ENCODE measurements at places on chromosomes 5 and 9. TPM values are rescaled to one million over a fixed set of nuclear protein-coding genes. Genes with fewer than 3 reads are reported as not detected.
A peak's percentile ranks its signal among the peaks of the same experiment; 100 is the strongest.

Gene GMCL2
- not detected for total RNA-seq

Gene SPEF2
- 4.6 TPM for total RNA-seq

Gene IFNA1
- total RNA-seq = not detected

Gene IFNB1
- total RNA-seq = not detected

Gene FCN2
- not detected for total RNA-seq

Gene PCDHA12
- total RNA-seq = not detected

GRCh38 chr5:143699121-143699520 lies 112.8 kb upstream of the HMHB1 start:
- DNase-seq = no peak

GRCh38 chr5:153459051-153459743 lies 31.3 kb upstream of the GRIA1 start:
- DNase-seq = no peak

- DNase-seq = no peak
Observed at GRCh38 chr5:151141535-151141934, 16.0 kb downstream of the ANXA6 start.

DNA sequence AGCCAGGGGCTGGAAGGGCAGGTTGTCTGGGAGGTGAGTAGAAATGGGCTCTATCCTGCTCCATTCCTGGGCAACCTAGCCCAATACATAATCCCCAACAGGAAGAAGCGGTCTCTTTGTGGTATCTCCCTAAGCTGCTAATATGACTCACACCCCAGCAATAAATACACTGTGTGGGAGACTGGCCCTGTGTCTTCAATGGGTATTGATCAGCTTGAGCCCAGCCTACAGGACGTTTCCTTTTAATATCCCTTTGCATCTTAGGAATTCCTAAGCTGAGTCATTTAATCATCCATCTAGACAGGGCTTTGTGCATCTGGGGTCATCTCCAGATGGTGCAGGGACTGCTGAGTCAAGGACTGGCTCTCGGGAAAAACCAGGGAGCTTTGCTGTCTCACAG lies 207.0 kb upstream of the PANK3 start:
- peak; percentile 3 for DNase-seq

- DNase-seq = no peak
Observed at GRCh38 chr9:93681269-93682154, 105.1 kb downstream of the PHF2 start.

DNA sequence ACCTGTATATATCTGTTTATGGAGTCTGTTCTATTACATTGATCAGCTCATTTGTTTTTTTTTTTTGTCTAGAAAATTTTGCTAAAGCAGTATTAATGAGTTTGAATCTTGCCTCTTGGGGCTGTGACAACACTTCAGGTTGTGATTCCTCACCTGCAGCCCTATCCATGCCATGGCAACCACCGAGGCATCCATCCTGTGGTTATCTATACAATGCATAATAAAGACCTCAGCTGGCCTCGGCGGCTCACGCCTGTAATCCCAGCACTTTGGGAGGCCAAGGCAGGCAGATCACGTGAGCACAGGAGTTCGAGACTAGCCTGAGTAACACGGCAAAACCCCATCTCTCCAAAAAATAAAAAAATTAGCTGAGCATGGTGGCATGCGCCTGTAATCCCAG lies 28.1 kb upstream of the PDCD1LG2 start:
- no peak for DNase-seq

DNA sequence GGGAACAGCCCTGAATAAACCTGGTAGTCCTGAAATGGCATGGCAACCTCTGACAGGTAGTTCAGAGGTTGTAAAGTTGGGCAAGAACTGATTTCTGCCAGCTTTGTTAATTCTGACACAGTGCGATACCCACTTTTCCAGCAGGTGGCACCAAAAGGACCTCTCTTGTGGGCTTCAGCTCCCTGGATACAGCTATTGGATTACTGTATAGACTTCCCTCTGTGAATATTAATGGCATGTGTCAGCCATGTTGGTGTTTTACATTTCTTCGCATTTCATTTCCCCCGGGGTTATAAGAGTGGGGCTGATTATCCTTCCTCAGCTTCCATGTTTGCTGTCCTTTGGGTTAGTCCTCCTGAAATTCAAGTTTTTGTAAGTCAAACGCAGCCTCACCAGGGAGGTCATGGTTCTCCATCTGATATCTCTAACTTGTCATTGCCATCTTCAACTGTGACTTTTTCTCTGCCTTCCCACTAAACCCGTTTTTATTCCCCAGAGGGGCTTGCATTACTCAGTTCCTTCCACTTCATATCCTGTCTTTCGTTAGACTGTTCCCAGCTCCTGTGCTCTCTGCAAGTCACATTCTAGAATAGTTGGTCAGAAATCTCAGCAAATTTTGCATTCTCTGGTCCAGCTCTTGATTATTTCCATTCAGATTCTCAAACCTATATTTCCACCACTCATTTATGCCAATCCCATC lies 135.6 kb downstream of the LIFR start:
- DNase-seq = peak; percentile 60

Data from HCT116 (cell line).